ENCODE measurements at places on chromosomes 4 and X. TPM values are rescaled to one million over a fixed set of nuclear protein-coding genes. Genes with fewer than 3 reads are reported as not detected.

LNX1 gene
- 19.5 TPM for polyA plus RNA-seq

CTPS2 gene
- 34.6 TPM for polyA plus RNA-seq

KLHL4 gene
- polyA plus RNA-seq = 8.9 TPM

NXF2B gene
- 0.78 TPM for polyA plus RNA-seq

AREG gene
- polyA plus RNA-seq = 0.31 TPM

GAGE2A gene
- not detected for polyA plus RNA-seq

UGT2B17 gene
- not detected for polyA plus RNA-seq

DNA sequence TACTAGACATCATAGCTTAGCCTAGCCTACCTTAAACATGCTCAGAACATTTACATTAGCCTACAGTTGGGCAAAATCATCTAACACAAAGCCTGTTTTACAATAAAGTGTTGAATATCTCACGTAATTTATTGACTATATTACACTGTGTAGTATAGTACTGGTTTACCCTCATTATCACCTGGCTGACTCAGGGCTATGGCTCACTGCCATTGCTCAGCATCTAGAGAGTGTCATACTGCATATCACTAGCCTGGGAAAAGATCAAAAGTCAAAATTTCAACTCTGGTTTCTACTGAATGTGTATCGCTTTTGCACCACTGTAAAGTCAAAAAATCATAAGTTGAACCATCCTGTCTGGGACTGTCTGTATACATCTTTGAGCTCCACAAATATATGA, 78.6 kb downstream of the CEP44 start:
- no peak for DNase-seq

DNA sequence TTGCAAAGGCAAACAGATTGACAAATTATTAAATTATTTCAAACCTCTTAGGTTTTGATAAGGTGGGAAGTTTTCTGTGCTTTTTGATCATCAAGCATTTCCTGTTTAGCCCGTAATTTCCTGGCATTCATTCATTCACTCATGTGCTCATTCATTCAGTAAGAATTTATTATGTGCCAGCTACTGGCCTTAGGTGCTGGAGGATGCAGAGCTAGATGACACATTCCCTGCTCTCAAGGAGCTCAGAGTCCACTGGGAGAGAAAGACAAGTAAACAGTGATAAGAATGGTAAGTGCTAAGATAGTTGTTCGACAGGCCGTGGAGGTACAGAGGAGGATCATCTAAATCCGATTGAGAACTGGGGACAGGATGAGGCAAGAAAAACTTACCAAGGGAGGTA, 153.0 kb downstream of the DCTD start:
- no peak for DNase-seq

- no peak for DNase-seq
Measured at GRCh38 chrX:71579136-71579989, 1.1 kb downstream of the GCNA start.

GRCh38 chr4:28232376-28232775, 1371.7 kb downstream of the STIM2 start:
- DNase-seq = no peak

- DNase-seq = no peak
Measured at GRCh38 chr4:94957030-94957429, 199.3 kb downstream of the BMPR1B start.

DNA sequence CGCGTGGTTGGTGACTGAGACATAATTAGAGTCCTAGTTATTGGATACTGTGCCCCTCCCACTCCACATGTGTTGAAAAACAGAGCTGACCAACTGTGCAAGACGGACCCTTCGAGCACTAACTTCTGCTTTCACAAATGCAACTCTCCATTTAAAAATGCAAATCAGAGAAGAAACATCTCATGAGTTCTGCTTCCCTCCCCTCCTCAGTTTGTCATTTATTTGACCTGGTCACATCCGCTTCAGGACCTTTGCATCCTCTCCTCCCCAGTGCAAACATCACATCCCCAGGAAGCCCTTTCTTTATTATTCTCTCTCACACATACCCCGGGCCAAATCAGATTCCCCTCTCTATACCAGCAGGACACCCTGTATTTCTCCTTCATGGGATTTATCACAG, 38.1 kb upstream of the NOCT start:
- no peak for DNase-seq

DNA sequence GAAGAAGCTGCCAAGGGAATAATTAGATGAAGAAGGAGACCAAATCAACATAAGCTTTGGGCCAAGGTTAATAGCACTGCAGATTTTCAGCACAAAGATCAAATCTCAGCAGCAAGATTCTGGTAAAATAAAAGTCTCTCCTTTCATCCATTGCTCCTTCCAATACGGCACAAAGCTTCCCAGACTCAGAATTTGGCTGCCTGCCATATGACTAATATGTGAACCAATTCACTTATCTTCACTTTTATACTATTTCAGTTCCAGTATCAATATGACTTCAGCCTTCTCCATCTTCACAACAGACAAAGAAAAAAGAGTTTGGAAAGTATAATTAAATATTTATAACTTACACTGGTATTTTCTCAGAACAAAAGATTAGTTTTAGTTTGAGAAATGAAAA, 978.3 kb upstream of the GRID2 start:
- DNase-seq = no peak

- no peak for DNase-seq
Measured at GRCh38 chr4:158578476-158578875, 56.8 kb downstream of the RXFP1 start.

- DNase-seq = no peak
Measured at GRCh38 chr4:94419549-94419948, 32.2 kb upstream of the PDLIM5 start.

- no peak for DNase-seq
Measured at GRCh38 chr4:146098397-146098796, 77.1 kb upstream of the LSM6 start.

GRCh38 chr4:153081006-153081580, 123.2 kb upstream of the TRIM2 start:
- DNase-seq = no peak

DNA sequence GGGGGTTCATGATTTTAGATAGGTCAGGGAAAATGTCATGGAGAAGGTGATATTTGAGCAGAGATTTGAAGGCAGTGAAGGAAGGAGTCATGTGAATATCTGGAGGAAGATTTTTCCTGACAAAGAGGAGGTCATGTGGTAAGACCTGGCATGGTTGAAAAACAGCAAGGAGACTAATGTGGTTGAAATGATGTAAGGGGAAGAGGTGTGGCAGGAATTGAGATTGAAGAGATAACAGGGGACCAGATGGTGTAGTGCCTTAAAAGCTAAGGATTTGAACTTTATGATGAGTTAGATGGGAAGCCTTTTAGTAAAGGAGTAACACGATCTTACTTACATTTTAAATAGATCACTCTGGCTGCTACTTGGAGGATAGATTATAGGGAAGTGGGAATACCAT, 210.9 kb downstream of the RTL9 start:
- no peak for DNase-seq

DNA sequence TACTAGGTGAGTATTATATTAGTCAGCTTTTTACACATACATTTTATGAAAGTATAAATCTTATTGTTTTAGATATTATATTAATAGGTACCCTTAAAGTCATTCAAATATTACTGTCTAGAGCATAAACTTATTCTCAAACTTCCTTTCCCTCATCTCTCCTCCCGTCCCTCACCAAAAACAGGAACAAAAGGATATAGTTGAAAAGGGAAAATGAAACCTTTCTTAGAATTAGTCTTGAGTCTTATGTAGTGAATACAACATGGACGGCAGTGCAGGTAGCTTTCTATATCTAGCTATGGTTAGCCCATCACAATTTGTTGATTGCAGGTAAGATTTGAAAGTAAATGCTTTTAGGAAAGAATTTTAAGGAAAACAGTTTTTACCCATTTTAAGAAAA, 65.6 kb downstream of the RBPJ start:
- no peak for DNase-seq

- no peak for DNase-seq
Measured at GRCh38 chr4:15336410-15337167, 91.2 kb upstream of the C1QTNF7 start.

DNA sequence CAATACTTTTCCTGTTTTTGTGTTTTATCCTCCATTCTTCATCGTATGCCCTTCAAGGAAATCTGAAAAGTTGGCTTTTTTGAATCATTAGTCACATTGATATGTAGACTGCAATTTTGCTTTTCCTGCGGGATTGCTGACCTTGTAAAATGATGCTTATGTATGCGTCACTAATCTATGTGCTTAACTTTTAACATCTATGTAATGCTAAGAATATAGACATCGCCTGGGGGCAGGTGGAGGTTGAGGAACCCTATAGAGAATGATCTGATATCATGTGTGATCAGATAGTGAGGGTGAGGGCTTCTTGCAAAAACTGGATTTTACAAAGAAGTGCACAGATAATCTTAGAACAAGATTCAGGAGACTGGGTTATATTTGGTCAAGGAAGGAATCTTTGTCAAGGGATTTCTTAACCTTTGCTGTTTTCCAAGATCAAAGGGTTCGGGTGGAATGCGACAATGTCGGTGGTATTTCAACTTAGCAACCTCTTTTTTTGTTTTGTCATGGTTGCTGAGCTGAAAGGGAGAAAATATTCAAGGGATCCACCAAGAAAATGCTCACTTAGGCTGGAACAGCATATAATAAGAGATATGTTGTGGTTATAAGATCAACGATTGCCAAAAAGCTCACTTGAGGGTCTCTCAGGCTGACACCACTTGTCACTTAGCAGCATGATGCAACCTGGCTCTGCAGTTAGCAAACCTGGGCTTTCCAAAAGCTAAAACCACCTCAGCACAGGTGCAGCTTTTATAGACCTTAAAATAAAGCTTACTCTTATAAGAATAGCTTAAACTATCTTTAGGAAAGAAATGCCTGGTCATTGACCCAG, 70.6 kb upstream of the PUDP start:
- DNase-seq = no peak

GRCh38 chr4:152892974-152893373, 43.1 kb upstream of the FHDC1 start:
- DNase-seq = no peak

GRCh38 chrX:78330540-78330939, 3.1 kb upstream of the CYSLTR1 start:
- no peak for DNase-seq

DNA sequence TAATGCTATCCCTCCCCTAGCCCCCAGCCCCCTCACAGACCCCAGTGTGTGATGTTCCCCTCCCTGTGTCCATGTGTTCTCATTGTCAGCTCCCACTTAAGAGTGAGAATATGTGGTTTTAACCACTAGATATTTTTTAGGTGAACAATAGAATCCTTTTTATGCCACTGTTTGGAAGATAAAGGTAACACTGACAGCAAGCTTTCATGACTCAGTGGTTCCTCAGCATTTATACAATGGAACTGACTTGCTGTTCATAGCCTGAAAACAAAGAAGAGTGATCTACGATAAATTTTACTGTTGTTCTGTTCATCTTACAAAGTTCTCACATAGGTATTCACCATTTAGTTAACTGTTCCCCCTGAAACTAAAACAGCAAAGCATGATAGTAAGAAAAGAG, 147.8 kb downstream of the ARHGAP10 start:
- no peak for DNase-seq

DNA sequence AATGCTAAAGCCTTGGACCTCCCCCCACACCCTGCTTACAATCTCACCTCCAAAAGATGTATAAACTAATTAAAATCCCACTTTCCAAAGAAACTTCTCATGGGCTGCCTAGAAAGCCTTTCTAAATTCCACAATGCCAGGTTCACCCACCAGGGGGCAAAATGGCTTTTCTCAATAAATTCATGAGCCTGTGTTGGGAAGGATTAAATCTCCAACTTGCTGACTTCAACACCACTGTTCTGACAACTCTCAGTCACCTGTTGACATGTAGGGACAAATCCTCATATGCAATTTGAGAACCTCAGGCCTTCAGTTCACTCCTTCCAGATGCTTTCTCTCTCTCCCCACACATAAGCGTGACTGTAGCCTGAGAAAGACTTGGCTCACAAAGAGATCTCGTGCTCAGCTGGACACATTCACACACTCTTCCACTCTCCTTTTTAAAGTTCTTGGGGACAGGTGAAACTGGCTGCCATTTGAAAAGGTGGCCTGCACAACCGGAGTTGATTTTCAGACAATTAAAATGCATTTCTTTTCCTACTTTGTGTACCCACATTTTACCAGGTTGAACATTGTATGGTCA, 88.6 kb upstream of the PRPS2 start:
- DNase-seq = no peak

GRCh38 chr4:27046851-27047250, 186.2 kb downstream of the STIM2 start:
- DNase-seq = no peak

DNA sequence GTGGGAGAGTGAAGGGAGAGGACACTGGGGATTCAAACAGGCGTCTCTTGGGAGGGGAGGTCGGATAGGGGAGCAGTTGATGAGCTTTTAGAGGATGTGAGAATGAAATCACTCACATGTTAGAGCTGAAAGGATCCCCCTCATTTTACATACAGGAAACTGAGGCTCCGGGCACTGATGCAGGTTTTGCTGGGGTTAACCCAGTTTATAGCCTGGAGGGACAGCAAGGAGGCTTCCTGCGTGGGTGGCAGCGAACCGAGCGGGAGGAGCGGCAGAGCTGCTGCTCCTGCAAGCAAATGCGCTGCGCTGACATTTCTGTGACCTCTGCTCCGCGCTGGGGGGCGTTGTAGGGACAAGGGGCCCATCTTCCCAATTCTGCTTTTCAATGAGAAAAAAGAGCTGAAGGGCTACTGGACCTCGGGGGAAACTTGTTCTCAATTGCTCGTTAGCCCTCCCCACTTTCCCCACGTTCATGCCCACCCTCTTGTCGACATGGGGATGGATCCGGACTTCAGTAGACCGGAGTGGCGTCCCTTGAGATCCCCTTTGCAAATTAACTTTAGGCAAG, 1.2 kb upstream of the NEUROG2 start:
- DNase-seq = no peak

DNA sequence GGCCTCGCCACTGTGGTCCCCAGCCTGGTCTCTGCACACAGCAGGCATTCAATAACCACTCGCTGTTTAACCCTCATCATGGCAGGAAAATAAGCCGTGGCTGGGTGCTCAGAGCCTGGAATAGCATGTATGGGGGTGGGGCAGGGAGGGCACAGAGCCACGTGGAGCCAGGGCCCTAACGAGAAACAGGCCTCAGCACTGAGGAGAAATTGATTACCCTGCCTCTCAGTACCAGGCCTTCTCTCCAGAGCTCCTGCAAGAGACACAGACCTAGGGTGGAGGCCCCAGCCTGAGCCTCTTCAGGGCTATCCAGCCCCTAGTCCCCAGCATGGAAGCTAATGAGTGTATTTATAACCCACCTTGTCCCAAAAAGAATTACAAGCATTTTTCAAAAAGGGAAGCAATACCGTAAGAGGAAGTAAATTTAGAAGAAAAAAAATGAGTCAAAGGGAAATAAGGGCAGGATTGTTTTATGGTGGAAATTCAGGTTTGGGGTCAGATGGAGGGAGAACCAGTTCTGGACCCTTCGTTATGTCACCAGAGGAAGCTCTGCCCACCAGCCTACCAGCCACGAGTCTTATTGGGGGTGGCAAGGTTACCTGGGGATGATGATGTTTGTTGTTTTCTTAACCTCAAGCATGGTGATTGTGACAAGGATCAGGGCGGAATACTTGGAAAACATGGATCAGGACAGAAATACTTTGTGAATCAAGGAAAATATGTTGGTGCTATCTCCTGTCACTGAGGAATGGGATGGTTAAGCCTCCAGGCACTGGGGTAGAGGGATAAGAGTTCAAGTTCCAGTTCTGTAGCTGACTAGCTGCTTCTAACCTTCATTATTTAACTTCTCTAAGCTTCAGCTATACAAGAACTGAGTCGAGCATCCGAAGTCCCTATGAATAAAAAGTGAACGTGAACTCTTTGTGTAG, 101.9 kb upstream of the RBPJ start:
- DNase-seq = no peak
